ENCODE measurements at places on chromosomes 6 and 20.

- DNase-seq, result no peak
- no peaks in the 10 kb centered on the region for H3K36me3 ChIP-seq
- H3K4me3 ChIP-seq, result no peak overlapping the region
- H3K4me1 ChIP-seq, result peaks cover 21% of the 10 kb centered on the region
Observed at GRCh38 chr6:148175550-148176188, 167.0 kb upstream of the SASH1 start.

GRCh38 chr6:10556992-10557391 lies 35.8 kb downstream of the GCNT2 start:
- H3K4me3 ChIP-seq, result peak overlapping the region; percentile 97
- peaks cover 20% of the 10 kb centered on the region for H3K36me3 ChIP-seq
- DNase-seq, result no peak
- H3K27me3 ChIP-seq, result peaks cover 24% of the 10 kb centered on the region

DNA sequence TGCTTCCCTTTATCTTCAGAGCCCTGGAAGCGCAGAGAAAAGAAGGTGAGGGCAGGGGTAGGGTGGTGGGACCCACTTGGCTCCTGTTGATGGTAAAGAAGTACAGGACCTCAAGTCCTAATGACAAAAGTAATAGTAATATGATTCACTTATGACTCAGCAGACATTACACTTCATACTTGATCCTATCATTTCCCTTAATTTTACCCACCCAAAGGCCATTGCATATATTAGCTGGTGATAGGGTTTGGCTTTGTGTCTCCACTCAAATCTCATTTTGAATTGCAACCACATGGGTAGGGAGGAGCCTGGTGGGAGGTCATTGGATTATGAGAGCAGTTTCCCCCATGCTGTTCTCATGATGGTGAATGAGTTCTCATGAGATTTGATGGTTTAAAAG lies 880.7 kb downstream of the KIF16B start:
- DNase-seq, result no peak
- H3K4me3 ChIP-seq, result no peak overlapping the region
- no peaks in the 10 kb centered on the region for H3K27me3 ChIP-seq
- no peak overlapping the region for H3K27ac ChIP-seq

DNA sequence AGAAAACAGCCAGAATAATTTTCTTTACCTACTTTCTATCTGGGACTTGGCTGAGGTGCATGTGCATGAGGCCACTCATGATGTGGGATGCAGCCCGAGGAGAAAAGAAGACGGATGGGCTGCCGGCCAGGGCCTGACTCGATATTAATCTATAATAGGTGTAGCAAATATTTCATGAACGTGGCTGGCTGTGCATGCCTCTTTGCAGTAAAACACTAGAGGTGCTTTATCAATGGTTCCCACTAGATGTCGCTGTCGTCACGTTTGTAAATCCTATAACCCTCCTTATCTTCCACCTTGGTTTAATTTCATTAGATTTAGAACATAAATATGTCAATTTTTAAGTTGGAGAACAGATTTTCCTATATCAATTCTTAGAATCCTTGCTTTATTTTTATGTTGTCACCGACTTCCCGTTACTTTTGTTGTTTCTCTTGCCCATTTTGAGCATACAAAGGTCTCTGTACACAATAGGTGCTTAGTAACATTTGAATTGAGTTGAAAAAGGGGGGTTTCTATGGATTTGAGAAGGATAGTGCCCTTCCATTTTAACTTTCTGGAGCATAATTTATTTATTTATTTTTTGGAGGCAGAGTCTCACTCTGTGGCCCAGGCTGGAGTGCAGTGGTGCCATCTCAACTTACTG lies 19.6 kb upstream of the FERMT1 start:
- H3K36me3 ChIP-seq, result no peaks in the 10 kb centered on the region
- peaks cover 3% of the 10 kb centered on the region for H3K27me3 ChIP-seq
- H3K4me1 ChIP-seq, result no peaks in the 10 kb centered on the region

DNA sequence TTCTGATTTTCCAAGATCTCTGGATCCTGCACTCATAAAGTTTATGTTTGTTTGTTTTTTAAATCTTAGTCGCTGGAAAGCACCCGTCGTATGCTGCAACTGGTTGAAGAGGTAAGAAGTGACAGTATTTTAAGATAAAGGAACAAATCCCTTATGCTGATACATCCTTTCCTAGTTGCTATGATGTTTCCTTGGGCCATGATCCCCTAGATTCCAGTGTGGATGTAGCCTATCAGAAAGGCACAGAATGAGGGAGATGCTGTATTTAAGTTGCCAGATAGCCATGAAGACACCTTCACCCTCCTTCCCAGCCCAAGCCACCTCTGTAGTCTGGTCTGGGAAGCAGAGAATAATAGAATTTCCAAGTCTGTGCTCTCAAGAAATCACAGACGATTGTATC lies 59.0 kb downstream of the SNAP25 start:
- DNase-seq, result no peak
- no peaks in the 10 kb centered on the region for H3K36me3 ChIP-seq

GRCh38 chr20:61644378-61645076 lies 392.5 kb downstream of the CDH4 start:
- peaks cover 9% of the 10 kb centered on the region for H3K27me3 ChIP-seq
- no peaks in the 10 kb centered on the region for H3K36me3 ChIP-seq
- no peaks in the 10 kb centered on the region for H3K4me1 ChIP-seq
- no peak overlapping the region for H3K4me3 ChIP-seq
- DNase-seq, result no peak
- H3K27ac ChIP-seq, result no peak overlapping the region

DNA sequence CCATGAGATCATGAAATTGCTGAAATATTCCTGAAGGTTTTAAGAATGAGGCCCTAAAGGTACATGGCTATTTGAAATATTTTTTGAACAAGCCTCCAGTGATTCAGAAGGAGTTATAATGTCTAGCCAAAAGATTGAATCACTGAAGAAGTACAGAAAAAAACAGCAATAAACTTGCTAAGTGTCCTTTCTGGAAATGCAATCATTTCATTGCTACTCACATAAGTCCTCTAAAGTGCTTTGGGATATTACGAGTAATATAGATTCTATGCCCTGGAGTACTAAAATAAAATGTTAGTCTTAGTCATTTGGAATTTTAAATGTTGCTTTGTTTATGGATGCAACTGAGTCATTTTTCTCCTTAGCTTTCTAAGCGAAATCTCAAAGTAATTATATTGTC lies 32.7 kb downstream of the CENPW start:
- H3K27me3 ChIP-seq, result peaks cover 3% of the 10 kb centered on the region
- no peak for DNase-seq

DNA sequence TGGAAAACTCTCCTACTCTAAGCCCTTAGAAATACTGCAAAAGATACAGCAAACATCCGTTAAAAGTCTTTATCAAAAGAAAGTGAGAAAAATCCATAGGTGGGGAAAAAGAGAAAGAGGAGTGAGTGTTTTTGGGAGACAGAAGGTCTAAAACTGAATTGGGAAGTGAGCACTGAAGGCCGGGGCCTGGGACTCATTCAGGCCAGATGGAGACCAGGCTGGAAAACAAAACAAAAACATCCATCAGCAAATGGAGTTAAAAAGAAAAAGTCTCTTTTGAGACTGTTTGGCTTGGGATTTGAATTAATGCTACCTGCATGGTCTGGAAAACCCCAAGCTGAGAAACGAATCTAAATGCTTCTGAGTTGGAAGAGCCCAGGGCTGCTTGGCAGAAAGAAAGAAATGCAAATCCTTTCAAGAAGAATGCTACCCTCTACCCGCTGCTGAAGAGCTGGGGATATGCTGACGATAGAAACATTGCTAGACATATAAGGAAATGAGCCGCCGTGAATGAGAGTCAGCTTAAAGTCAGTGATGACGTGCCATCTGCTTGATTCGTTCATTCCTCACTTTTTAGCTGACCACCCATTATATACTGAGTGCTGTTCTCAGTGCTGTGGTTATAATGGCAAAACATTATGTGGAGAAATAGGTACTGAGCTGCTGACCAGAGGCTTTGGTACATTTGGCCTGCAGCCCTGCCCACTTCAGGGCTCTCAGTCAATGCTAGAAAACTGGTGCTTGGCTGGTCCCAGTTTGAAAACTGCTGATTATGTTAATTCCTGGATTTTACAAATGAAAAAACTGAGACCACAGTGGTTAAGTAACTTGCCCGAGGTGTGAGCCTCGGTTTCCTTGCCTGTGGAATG lies 28.0 kb upstream of the TULP4 start:
- H3K36me3 ChIP-seq, result no peaks in the 10 kb centered on the region
- peak overlapping the region; percentile 74 for H3K27ac ChIP-seq
- H3K4me3 ChIP-seq, result no peak overlapping the region
- peaks cover 31% of the 10 kb centered on the region for H3K4me1 ChIP-seq
- peaks cover 2% of the 10 kb centered on the region for H3K27me3 ChIP-seq

- H3K4me3 ChIP-seq, result no peak overlapping the region
- peak overlapping the region; percentile 6 for H3K27ac ChIP-seq
- no peaks in the 10 kb centered on the region for H3K27me3 ChIP-seq
- peaks cover 7% of the 10 kb centered on the region for H3K4me1 ChIP-seq
Observed at GRCh38 chr6:79277109-79277508, 42.6 kb upstream of the HMGN3 start.

DNA sequence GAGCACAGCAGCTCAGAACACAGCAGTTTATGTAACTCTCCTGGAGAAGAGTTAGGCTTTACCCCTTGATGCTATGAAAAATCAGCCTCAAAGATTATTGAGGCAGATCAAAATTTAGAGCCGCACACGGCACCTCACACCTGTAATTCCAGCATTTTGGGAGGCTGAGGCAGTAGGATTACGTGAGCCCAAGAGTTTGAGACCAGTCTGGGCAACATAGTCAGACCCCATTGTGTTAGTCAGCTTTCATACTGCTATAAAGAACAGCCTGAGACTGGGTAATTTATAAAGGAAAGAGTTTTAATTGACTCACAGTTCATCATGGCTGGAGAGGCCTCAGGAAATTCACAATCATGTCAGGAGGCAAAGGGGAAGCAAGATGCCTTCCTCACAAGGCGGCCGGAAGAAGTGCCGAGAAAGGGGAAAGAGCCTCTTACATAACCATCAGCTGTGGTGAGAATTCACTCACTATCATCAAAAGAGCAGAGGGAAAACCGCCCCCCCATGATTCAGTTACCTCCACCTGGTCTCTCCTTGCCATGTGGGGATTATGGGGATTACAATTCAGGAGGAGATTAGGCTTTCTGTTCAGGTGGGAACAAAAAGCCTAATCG lies 87.7 kb downstream of the SGK1 start:
- no peak overlapping the region for H3K27ac ChIP-seq
- DNase-seq, result peak; percentile 8
- H3K4me3 ChIP-seq, result no peak overlapping the region
- no peaks in the 10 kb centered on the region for H3K36me3 ChIP-seq
- H3K27me3 ChIP-seq, result no peaks in the 10 kb centered on the region

GRCh38 chr20:8175741-8176675 lies 43.9 kb downstream of the PLCB1 start:
- H3K27ac ChIP-seq, result no peak overlapping the region
- no peaks in the 10 kb centered on the region for H3K36me3 ChIP-seq
- H3K27me3 ChIP-seq, result no peaks in the 10 kb centered on the region
- H3K4me1 ChIP-seq, result no peaks in the 10 kb centered on the region

GRCh38 chr6:9272671-9273070 lies 837.3 kb upstream of the SLC35B3 start:
- H3K27me3 ChIP-seq, result no peaks in the 10 kb centered on the region
- no peaks in the 10 kb centered on the region for H3K36me3 ChIP-seq
- DNase-seq, result no peak
- no peak overlapping the region for H3K27ac ChIP-seq
- no peak overlapping the region for H3K4me3 ChIP-seq
- H3K4me1 ChIP-seq, result no peaks in the 10 kb centered on the region

DNA sequence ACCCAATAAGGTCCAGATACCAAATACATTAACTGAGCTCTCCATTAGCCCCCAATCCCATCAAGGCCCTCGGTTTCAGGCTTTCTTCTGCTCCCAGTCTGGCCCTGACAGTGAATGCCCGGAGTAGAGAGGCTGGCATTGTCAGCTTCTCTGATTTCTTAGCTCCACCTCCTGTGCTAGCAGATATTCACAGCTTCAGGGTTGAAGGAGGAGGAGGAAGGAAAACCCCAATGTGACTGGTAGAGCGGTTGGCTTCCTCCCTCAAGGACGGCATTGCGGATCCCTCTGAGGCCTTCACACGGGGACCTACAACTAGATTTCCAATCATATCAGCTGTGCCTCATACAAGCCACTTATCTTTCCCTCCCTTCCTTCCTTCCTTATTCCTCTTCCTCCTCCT lies 164.1 kb upstream of the SYNDIG1 start:
- H3K36me3 ChIP-seq, result no peaks in the 10 kb centered on the region
- no peak for DNase-seq
- H3K27ac ChIP-seq, result no peak overlapping the region
- no peaks in the 10 kb centered on the region for H3K27me3 ChIP-seq
- peaks cover 9% of the 10 kb centered on the region for H3K4me1 ChIP-seq

DNA sequence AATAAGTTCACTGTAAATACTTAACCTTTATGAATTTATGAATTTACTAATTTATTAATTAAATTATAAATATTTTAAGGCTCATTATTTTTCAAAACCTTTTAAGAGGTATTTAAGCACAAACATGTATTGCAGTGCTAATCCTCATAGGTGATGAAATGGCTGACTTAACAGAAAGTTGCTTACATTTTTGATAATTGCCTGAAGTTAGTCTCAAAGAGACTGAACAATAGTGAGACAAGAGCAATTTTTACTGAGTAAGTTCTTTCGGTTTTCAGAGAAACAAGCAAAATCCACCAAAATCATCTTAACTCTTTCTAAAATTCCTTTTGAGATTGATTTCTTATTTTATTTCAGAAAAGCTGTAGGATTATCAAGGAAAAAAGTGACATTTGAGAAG lies 137.3 kb upstream of the VGLL2 start:
- H3K36me3 ChIP-seq, result no peaks in the 10 kb centered on the region
- H3K27ac ChIP-seq, result no peak overlapping the region
- H3K4me1 ChIP-seq, result no peaks in the 10 kb centered on the region
- no peak overlapping the region for H3K4me3 ChIP-seq

GRCh38 chr20:11137688-11138087 lies 463.9 kb upstream of the JAG1 start:
- no peaks in the 10 kb centered on the region for H3K36me3 ChIP-seq
- peaks cover 2% of the 10 kb centered on the region for H3K27me3 ChIP-seq
- no peak overlapping the region for H3K4me3 ChIP-seq
- no peak for DNase-seq
- no peak overlapping the region for H3K27ac ChIP-seq
- no peaks in the 10 kb centered on the region for H3K4me1 ChIP-seq

- DNase-seq, result no peak
- no peak overlapping the region for H3K27ac ChIP-seq
- H3K27me3 ChIP-seq, result peaks cover 2% of the 10 kb centered on the region
- no peak overlapping the region for H3K4me3 ChIP-seq
- peaks cover 10% of the 10 kb centered on the region for H3K4me1 ChIP-seq
Observed at GRCh38 chr6:13508711-13509705, 21.6 kb upstream of the GFOD1 start.

- peaks cover 6% of the 10 kb centered on the region for H3K27me3 ChIP-seq
- H3K36me3 ChIP-seq, result no peaks in the 10 kb centered on the region
- H3K4me1 ChIP-seq, result peaks cover 34% of the 10 kb centered on the region
Observed at GRCh38 chr6:70673601-70674000, 5.9 kb downstream of the SMAP1 start.

DNA sequence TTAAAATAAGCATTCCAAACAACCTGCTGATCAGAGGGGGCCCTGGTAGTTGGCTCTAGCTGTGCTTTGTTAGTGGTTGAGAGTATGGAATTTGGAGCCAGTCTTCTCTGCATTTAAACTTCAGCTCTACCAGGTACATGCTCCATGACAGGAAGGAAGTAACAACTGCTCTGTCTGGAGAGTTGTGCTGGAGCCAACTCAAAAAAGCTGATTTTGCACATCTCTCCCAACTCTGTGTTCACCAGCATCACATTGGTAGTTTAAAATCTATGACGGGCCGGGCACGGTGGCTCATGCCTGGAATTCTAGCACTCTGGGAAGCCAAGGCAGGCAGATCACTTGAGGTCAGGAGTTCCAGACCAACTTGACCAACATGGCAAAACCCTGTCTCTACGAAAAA lies 68.8 kb upstream of the BMP2 start:
- H3K27me3 ChIP-seq, result peaks cover 1% of the 10 kb centered on the region
- peaks cover 25% of the 10 kb centered on the region for H3K4me1 ChIP-seq
- H3K36me3 ChIP-seq, result peaks cover 4% of the 10 kb centered on the region
